ENCODE measurements at places on chromosomes 13 and 19.

DNA sequence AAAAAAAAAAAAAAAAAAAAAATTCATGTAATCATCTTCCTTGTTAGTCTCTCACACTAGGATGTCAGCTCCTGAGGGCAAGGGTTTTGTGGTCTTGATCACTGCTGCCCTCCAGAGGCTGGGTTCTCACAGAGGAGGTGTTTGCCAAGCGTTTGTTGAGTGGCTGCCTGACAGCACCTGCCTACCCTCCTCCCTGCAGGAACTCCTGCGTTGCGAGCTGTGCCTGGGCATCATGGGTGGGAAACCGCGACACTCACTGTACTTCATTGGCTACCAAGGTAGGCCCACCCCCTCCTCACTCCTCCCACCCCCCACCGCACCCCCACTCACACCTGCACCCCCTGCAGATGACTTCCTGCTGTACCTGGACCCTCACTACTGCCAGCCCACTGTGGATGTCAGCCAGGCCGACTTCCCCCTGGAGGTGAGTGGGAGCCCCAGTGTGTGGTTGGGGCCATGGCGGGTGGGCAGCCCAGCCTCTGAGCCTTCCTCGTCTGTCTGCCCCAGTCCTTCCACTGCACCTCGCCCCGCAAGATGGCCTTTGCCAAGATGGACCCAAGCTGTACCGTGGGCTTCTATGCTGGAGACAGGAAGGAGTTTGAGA lies 8.1 kb downstream of the ATG4D start:
- DNase-seq: no peak

- DNase-seq: no peak
Observed at GRCh38 chr19:12948612-12949362, 3.1 kb downstream of the RAD23A start.

DNA sequence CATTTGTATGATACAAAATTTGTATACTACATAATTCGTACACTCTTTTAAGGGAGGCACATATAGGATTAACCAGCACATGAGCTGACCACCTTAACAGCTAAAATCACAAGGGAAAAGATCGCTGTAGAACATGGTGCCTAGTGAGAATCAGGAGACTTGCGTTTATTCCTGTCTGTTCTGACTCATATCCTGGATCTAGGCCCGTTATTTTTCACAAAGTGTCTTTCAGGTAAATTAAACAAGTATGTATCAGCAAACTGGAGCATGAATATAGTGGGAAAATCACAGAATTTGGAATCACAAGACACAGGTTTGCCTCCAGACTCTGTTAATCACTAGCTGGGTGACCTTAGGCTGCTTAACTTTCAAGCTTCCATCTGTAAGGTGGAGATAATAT lies 47.5 kb upstream of the ESD start:
- DNase-seq: no peak

GRCh38 chr19:4984106-4984380 lies 15.1 kb downstream of the KDM4B start:
- DNase-seq: no peak

- no peak for DNase-seq
Observed at GRCh38 chr13:93260591-93260990, 34.0 kb downstream of the GPC6 start.
